Activated naive CD4-positive, alpha-beta T cell (primary cell): ENCODE measurements at places on chromosomes 2 and 18.

- no peak for DNase-seq
Measured at GRCh38 chr2:121211689-121212151, 73.3 kb downstream of the TFCP2L1 start.

- no peak for DNase-seq
Measured at GRCh38 chr2:176582990-176583481, 313.8 kb downstream of the MTX2 start.

DNA sequence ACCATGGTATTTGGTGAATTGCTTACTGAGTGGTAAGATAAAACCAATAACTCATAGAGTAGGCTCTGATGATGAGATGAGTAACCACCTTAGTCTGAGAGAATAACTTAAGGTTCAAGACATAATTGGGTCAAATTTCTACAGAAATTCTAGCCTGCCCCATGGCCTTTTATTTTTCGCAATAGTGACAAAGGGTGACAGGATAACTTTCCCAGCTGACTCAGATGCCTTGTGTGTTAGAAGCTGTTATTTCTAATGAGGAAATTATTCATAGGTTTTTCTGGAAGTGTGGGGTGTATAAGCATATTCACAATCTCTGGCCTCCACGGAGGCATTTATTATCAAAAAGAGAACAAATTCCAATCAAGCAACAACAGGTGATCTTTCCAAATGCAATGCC, 159.0 kb downstream of the NUP35 start:
- DNase-seq, result no peak

- no peak for DNase-seq
Measured at GRCh38 chr2:128447538-128447995, 128.9 kb upstream of the HS6ST1 start.

DNA sequence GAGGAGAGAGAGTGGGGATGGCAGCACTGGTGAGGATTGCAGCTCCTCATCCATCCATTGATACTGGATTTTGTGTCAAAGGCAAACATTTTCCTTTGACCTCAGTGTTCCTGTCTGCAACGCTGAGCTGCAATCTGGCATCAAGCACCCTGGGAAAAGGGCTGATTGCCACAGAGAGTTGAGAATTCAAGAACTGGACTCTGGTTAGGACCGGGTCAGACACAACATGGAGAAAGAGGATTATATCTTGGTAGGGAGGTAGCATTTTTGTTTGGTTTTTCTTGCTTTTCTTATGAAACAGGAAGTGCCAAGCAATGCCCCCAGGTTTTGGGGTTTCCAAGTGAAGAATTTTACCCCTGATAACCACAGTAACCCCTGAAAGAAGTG, 81.9 kb upstream of the PKDCC start:
- no peak for DNase-seq

GRCh38 chr2:23445450-23445868, 60.5 kb downstream of the KLHL29 start:
- no peak for DNase-seq

DNA sequence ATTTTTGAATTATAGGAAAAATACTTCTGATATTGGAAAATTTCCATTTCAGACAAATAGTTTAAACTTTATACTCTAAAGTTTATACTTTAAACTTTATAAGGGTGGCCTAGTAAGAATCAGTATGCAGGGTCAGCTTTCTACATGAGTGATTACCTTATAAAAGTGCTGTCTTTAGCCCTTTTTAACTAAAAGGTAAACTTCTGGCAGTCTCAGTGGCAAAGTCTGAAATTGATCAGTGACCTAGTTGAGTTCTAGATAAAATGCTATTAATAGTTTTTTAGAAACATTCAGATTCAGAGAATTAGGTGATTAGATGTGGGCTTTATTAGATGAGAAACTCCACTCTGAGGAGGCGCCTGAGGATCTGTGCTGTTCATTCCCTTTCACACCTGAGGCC, 15.5 kb downstream of the GORASP2 start:
- no peak for DNase-seq

GRCh38 chr18:23859466-23860336, 154.9 kb upstream of the TTC39C start:
- DNase-seq, result no peak
